ENCODE measurements at places on chromosomes 6 and 20.

GRCh38 chr6:108616973-108617372 is 56.3 kb downstream of the FOXO3 start:
- no peak for DNase-seq

DNA sequence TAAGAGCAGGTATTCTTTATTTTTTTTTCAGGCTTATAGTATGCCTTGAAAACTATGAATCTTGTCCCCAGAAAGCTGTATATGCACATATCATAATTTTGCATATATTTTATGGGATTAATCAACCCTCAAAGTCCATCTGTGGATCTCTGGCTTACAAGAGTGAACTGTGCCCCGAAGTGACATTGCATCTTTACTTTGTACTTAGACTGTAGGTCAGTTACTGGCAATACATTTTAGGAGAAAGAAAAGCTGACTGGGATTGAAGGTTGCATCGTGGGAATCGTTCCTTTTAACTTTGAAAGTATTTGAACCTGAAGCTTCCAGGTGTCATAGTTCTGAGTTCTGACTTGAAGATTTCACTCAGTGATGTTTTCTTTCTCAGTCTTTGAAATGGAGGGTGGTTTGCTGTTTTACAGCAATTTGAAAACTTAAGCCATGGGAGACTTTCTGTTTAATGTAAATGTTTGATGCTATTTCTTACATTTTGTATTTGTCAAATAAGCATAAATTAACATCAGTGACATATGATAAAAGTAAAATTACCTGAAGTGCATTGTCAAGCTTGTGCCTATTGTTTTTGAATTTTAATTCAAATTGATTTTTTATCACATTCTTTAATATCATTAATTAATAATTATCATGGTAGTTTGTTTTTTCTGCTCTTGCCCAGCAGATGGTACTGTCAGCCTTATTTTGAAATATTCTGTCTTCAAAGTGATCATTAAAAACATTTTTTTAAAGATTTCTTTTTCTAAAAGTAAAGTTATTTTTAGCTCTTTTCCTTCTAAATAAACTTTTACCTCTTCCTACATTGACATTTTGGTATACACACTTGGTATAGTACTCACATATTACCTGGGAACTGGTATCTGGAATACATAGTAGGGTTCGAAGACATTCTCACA is 29.0 kb downstream of the L3MBTL3 start:
- DNase-seq = no peak

DNA sequence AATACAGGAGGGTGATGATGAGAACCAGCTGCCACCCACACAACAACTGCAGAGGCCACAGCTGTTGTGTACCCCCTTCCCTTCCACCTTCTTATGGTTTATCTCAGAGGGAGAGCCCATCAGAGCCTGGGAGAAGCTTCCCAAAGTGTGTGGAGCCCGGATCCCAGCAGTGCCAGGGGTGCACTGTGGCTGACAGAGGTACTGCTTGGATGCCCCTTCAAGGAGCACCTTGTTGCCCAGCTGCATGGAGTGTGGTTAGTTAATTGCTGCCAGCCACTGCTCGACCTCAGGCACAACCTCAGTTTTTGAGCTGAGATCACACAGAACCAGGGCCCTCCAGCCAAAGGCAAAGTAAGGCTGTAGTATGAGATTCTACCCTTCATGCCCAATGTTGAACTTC is 13.0 kb downstream of the PI3 start:
- DNase-seq = no peak

GRCh38 chr6:92762443-92763273 is 656.7 kb downstream of the EPHA7 start:
- DNase-seq = no peak

DNA sequence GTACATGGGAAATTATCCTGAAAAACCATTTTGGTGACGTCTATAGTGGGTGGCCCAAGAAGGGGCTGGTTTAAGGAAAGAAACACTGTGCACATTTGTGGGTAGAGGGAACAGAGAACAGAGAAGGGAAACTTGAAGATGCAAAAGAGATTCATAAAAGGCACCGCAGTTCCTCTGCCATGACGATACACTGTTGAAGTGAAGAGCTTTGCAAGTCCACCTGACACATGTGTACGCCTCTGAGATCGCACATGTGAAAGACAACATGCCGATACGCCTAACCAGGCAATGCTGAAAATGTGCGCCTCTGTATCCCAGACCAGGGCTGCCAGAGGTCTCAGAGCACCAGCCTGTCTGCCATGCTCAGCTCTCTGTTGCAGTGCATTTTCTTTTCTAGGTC is 180.9 kb downstream of the KIF16B start:
- DNase-seq = peak; percentile 26

DNA sequence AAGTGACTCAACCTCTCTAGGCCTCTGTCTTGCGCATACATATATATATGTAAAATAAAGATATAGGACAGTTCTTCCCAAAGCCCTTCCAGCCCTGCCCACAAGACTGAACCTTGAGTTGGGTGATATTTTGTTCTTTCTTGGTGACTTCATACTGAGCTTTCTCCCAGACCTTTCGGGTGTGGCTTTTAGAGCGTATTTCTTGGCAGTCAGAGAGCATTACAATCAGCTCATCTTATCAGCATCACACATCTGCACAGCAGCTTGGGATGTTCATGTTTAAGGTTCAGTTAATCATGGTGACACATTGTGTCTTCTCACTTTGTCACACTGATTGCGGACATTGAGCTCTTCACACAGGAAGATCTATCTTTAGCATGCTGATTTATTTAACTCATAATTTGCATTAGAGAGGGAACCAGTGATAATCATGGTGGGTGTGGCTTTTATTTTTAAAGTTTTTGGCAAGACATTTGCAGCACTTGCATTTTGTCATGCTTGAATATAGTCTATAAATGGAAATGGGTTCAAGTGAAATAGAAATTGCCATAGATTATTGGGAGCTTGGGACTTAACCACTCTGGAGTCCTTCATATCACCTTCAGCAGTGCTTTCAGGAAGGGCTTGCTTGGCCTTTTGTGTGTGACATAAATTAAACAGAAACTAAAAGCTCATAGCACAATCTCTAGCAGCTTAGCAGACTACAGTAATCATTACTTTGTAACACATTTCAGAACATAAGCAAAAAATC is 8.3 kb downstream of the KIF3B start:
- no peak for DNase-seq

DNA sequence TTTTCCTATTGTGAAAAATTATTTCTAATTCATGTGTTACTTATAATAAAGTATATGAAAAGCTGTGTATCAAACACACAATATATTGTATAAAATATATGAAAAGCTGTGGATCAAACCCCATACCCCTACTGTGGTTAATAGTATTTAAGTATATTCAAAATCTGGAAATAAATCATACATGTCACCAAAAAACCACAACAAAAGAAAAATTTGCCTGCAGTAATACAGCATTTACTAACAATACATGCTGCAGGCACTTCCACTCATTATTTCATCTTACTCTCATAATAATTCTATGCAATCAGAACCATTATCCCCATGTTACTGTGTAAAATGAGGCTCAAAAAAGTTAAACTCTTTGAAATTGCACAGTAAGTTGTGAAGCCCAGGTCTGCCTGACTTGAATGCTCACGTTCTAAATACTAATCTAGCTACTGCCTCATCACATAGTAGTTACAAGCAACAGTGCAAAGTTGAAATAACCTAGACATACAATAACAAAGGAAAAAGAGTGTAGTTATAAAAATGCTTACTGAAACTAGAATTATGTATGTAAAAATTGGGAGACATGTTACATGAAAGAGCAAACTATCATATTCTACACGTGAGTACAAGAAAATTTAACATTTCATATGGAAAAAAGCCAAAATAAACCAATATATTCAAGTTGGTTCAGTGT is 61.7 kb downstream of the FAM217A start:
- DNase-seq = no peak

DNA sequence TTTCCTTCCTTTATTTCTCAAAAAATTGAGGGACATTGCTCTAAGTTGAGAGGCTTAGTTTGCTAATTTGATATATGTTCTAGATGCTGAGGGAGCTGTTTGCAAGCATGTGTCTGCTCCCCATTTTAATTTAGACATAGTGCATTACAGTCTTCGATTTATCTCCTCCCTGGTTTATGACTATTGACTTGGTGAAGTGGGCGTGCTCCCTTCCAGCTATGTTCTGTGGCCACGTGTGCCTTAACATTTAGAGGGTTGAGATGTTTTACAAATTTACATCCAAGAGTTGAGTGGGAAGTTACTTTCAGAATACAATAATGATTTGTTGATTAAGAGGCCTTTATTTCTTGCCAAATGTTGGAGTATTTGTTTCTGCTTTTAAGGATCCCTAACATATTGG is 48.2 kb downstream of the KLHL32 start:
- no peak for DNase-seq

- no peak for DNase-seq
Observed at GRCh38 chr20:34123309-34123708, 11.3 kb upstream of the EIF2S2 start.

GRCh38 chr6:169168706-169169105 is 84.9 kb downstream of the THBS2 start:
- DNase-seq = no peak

Data from activated B cell treated with CpG ODN at 0.5 μM for 24 hours (primary cell).